SHP77 treated with DMSO at 0.1 percent for 48 hours (cell line): ENCODE measurements at places on chromosomes 4 and X.

GRCh38 chr4:48431401-48431800, 51.7 kb upstream of the SLC10A4 start:
- no peak for DNase-seq

- no peak for DNase-seq
Observed at GRCh38 chrX:1751781-1752180, 136.9 kb downstream of the ASMT start.

DNA sequence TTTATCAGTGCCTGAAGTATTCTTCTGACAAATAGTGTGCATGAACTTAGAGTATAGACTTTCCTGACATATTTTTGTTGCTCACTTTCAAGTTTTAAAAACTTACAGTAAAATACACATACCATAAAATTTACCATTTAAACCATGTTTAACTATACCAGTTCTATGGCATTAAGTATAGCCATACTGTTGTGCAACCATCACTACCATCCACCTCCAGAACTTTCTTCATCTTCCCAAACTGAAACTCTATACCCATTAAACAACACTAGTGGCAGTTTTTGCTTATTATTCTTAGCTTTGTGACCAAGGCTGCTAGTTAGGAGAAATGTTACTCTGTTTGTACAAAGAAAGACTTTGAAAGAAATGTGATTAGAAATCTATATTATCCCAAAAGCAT, 25.8 kb downstream of the ATP7A start:
- DNase-seq: no peak

GRCh38 chrX:119399772-119400101, 601 bp downstream of the SLC25A43 start:
- no peak for DNase-seq

GRCh38 chrX:110182362-110182761, 135.5 kb downstream of the AMMECR1 start:
- DNase-seq: no peak

- no peak for DNase-seq
Observed at GRCh38 chr4:168524006-168524405, 27.2 kb downstream of the PALLD start.

GRCh38 chr4:185654311-185654710, 119.0 kb upstream of the PDLIM3 start:
- no peak for DNase-seq

DNA sequence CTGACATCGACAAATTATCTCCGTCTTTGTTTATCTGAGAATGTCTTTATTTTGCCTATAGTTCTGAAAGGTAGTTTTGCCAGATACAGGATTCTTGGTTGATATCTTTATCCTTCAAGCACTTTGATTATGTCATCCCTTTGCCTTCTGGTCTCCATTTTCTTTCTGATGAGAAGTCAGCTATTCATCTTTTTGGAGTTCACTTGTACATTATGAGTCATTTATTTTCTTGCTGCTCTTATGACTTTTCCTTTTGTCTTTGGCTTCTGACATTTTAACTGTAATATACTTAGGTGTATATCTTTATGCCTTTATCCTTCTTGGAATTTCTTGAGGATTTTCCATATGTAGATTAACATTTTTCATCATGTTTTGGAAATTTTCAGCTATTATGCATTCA, 51.4 kb downstream of the SHROOM4 start:
- no peak for DNase-seq

DNA sequence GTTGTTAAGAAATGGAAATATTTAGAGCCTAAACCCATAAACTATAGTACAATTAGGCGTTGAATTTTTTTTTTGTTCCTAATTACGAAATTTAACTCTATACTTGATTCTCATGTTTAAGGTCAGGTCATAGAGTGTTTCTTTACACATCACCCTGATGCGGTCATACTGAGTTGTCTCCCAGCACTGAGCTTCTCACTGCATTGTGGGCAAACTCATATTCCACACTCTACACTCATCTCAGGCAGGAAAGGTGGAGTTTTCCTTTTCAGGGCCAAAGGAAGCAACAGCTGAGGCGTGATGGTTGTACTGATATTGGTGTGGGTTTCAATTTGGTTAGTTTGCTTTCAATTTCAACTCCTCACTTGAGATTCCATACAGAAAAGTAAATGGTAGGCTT, 75.4 kb downstream of the FAT4 start:
- DNase-seq: no peak

- DNase-seq: no peak
Observed at GRCh38 chr4:3285558-3286334, 7.1 kb upstream of the RGS12 start.

GRCh38 chr4:178296669-178297068, 854.4 kb upstream of the AGA start:
- no peak for DNase-seq

DNA sequence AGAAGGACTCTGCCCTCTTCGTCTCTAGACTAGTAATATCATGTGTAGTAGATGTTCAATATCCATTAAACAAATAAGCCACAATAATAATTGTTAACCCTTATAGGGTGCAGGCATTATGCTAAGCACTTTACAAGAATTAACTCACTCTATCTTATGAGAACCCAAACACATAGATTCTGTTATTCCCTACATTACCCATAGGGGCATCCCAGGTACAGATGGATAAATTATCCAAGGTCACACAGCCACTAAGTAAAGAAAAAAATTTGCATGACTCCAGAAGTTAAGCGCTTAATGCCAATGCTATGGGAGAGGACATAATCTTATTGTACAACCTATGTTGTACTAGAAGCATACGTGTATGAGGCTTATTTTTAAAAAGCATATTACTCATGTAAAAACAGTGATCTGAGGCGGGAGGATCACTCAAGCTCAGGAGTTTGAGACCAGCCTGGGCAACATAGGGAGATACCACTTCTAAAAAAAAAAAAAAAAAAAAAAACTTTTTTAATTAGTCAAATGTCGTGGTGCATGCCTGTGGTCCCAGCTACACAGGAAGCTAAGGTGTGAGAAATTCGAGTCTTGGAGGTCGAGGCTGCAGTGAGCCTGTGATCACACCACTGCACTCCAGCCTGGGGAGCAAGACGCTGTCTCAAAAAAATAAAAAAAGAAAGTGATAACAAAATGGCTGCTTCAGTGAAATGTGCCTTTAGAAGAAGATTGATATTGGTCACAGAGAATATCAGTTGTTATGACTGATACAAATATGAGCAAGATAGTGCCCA, 13.6 kb downstream of the LDB2 start:
- no peak for DNase-seq

DNA sequence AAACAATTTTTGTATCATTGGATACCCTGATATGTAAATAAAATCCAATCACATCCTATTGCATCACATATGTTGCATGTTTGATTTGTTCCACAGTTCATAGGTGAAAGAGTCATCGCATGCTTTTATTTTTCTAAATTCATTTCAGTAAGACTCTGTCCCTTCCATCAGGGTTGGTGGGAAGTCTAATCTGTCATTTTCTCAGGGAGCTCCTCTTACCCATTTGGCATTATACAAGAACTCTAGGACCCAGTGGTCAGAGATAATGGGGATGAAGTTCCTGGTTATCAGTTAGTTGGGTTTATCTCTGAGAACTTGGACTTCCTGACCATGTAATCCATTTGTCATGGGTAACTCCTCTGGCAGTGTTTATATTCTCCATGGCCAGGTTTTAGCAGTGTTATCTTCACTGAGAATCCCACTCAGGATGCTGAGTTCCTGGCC, 227.1 kb upstream of the JADE1 start:
- no peak for DNase-seq

DNA sequence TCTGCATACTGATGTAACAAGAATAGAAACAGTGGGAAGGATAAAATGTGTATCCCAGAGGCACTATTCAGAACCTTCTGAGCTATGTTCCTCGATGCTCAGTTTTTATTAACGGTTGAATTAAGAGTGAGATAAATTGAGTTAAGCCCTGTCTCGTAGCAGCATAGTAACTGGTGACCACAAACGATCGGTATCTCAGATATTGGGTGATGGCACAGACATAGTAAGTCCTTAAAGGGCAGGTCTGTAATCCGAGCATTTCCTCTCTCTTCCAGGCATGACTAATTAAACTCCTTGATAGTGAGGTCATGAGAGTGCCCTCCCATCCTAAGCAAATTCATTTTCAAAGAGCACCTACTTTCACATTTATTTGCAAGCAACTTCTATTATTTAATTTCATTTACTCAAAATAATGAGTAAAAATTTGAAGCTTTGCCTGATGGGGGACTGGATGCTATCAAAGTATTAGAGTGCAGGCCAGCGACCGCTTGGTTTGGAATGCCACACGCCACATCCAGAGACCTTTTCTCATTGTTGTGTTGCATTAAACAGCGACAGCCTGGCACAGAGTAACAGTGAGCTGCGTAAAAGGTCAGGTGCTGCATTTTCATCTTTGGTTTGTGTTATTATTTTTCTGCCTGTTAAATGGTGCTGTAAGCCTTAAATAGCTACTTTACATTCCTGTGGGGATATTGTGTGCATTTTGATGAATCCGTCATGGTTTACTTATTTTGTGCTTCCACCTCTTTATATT, 101.9 kb downstream of the PCDH7 start:
- DNase-seq: no peak

DNA sequence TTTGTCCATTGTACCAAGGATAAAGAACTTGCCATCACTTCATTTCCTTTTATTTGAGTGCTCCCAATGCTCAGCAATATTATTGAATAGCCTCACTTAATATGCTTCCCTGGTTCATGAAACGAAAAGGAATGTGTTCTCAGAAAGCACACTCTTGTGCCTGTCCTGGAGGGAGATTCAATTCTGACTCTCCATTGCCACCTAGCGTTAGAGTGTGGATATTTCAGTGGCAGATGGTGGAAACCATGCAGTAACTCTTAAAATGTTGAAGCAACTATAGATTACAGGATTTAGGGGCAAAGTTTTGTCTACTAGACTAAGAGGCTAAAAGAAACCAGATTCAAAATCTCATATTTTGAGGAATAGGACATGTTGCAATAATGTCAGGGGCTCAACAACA, 36.0 kb downstream of the GAB3 start:
- no peak for DNase-seq

- no peak for DNase-seq
Observed at GRCh38 chrX:7068939-7069367, 78.6 kb upstream of the STS start.

DNA sequence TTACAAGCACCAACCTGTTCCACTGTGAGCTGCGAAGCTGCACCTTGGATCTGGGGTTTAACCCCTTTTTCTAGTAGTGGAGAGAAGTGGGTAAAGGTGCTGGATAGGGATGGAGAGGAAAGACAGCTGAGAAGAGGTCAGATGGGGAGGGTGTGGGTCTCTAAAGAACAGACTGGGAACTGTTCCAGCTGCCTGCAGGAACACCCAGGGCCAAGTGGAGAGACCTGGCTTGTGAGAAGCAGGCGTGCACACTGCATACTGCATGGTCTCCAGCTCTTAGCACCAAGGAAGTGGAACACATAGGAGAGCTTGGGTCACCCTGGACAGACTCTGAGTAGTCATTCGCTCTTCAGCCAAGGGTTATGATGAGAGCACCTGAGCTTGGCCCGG, 16.1 kb downstream of the BCOR start:
- no peak for DNase-seq

- DNase-seq: no peak
Observed at GRCh38 chr4:107856901-107857300, 32.2 kb downstream of the SGMS2 start.

DNA sequence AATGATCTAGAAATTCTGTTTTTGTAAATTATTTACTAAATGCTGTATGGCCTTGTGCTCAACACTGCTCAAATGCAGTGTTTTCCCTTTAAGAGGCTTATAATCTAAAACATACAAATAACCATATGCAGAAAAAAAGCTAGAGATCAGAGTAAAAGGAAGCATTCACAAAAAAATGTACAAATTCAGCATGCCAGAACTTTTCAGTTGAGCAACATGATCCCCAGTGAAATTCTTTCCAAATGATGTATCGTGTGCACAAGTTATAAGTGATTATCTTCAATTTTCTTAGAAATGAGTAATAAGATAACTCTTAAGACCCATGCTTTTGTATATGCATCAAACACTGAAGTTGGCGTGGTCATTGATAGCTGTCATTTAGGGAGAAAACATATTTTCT, 5.0 kb downstream of the GPC3 start:
- DNase-seq: no peak

DNA sequence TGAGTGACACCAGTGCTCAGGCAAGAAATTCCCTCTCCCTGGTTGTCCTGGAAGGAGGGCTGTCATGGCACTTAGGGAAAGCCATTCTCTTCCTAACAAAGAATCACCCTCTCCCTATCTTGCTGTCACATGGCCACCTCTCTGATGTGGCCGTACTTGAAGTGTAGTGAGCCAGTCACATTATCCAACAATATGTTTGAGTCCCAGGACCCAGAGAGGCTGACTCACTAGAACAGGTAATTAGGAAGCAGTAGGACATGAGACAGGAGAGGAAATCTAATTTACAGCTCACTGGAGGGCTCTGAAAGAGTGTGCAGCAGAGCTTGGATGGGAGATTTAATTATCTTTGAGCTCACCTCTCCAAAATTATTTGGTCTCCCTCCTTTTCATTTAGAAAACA, 299.1 kb downstream of the ARHGAP24 start:
- DNase-seq: no peak

DNA sequence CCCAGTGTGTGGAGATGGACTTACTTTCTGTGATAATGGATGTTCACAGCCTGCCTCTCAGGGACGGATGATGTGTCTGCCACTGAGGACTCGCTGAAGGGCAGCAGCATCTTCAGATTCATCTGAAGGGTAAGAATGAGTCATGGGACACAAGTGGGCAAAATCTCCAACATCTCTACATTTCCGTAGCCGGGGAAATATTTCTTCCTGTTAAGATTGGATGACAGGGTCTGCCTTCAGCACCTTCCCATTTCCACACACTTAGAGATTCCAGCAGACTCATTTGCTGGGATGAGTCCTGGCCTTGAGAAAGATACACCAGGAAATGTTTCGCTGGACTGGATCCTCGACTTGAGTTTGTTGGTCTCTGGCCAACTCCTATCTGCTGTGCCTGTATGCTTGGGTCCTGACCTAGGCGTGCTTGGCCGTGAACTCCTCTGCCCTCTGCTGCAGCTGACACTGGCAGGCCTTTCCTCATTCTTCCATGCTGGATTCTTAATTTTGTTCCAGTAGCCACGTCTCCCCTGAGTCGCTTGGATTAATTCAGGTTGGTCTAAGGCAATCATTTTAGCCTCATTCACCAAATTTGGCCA, 46.5 kb upstream of the SOD3 start:
- DNase-seq: no peak

- DNase-seq: no peak
Observed at GRCh38 chr4:67687636-67688035, 13.3 kb downstream of the UBA6 start.

GRCh38 chr4:17313194-17313593, 198.7 kb downstream of the QDPR start:
- no peak for DNase-seq

GRCh38 chr4:94306713-94307112, 35.9 kb downstream of the HPGDS start:
- no peak for DNase-seq

DNA sequence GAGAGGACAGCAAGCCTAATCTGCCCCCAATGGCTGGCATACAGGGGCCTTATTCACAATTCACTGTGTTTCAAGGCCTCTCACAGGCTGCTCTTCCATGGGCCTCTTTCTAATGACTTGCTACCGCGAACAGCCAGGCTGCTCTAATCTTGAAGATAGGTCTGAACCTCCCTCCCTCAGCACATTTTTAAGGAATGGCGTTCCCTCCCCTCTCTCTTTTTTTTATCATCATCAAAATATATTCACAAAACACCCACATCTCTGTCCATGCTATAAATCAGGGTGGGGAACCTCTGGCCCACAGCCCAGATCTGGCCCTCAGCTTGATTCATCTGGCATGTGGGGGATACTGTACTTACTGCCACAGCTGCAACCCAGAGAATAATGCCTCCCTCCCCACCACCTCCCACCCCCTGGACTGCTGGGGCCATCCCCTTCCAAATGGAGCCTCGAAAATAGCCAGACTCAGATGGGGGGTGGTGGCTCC, 76.2 kb upstream of the PLAC1 start:
- DNase-seq: no peak
